ENCODE measurements at places on chromosomes 1 and 21.

DNA sequence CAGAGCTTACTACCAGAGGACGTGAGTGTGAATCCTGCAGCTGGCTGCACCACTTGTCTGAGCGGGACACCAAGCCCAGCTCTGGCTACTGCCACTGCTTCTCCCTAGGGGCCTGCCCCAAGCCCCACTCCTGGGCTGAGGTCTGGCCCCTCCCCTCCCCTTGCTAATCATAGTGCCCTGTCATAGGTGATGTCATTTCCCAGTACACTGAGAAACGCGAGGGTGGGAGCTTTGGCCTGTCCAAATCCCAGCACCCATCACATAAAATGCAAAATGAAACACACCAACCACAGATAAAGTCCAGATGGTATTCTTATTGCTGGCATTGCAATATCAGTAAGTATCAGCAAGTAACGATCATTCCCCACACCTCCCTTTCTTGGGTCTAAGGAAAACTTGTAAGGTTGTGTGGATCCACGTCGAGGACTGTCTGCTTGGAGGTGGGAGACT, 77.7 kb downstream of the TOMM20 start:
- DNase-seq = no peak

- DNase-seq = no peak
These were observed 977.9 kb downstream of the BRINP3 start for GRCh38 chr1:189499736-189500135.

DNA sequence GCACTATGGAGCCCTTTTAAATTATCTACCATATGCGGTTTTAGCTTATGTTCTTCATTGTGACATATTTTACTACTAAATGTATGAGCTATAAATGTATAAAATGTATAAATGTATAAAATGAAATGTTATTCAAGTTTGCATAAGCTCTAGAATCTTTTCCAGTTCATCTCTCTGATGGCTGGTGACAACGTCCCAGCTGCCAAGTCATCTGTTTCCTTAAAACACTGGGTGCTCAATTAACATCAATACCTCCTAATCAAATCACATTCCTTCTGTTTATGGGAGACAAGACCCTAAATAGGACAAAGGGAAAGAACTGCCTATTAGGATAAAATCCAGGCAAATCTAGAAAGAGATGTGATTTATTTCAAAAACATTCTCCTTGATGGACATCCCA, 22.9 kb downstream of the DSTYK start:
- no peak for DNase-seq

DNA sequence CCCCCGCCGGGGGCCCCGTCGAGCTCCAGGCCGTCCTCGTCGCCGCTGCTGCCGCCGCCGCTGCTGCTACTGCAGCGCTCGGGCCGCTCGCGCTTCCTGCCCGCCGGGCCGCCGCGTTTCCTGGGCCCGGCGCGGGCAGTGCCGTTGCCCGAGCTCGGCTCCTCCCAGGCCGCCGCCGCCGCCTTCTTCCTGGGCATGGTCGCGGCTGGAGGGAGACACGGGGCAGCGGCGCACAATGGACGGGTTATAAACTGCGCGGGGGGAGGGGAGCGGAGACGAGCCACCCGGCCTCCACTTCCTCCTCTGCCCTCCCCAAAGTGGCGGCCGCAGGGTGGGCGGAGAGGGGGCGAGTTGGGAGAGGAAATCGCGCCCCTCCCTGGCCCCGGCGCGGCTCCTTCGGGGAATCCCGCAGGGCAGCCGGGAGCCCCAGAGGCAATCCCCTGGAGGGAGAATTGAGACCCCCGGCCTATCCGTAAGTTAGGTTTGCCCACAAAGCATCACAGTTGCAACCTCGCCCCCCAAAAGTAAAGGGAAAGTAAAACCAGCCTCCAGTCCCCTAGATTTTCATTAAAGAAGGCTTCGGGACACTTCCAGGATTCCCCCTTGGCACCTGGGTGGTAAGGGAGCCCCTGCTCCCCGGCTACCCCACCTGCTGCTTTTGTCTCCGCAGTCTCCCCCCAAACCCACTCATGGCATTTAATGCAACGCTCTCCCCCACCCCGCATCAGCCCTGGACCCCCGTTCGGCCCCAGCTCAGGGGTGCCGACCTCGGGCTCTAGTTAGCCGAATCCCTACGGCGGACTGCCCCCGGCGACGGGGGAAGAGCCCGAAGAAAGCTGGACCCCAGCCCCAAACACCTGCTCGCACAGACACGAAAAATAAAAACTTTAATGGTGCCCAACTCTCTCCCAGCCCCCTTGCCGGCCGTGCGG, 893 bp downstream of the RCC2 start:
- no peak for DNase-seq

DNA sequence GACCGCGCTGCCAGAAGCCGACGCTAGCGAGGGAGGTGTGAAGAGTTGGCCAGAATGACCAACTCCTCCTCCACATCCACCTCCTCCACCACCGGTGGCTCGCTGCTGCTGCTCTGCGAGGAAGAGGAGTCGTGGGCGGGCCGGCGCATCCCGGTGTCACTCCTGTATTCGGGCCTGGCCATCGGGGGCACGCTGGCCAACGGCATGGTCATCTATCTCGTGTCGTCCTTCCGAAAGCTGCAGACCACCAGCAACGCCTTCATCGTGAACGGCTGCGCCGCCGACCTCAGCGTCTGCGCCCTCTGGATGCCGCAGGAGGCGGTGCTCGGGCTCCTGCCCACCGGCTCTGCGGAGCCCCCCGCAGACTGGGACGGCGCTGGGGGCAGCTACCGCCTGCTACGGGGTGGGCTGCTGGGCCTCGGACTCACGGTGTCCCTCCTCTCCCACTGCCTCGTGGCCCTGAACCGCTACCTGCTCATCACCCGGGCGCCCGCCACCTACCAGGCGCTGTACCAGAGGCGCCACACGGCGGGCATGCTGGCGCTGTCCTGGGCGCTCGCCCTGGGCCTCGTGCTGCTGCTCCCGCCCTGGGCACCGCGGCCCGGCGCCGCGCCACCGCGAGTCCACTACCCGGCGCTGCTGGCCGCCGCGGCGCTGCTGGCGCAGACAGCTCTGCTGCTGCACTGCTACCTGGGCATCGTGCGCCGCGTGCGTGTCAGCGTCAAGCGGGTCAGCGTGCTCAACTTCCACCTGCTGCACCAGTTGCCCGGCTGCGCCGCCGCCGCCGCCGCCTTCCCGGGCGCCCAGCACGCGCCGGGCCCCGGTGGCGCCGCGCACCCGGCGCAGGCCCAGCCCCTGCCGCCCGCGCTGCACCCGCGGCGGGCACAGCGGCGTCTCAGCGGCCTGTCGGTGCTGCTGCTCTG, 1.2 kb downstream of the GPR88 start:
- no peak for DNase-seq

DNA sequence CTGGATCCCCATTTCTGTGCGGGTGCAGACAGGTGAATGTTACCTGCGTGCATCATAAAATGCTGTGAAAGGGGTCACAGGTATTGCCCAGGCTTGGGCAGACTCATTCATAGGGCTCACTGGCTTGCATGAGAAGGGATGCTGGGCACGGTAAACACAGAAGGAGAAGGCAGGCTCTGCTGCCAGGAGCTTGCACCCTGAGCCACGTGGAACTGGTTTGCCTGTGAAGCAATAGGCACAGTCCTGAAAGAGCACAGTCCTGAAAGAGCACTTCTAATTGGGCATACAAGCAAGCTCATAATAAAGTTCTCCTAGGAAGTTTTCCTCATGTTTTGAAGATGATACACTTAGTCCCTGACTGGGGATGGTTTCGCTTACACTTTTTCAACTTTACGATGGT, 40.9 kb downstream of the GALNT2 start:
- no peak for DNase-seq

All from iPS DF 6.9 (cell line).